ENCODE measurements at places on chromosomes 7 and 10. TPM values are rescaled to one million over a fixed set of nuclear protein-coding genes. Genes with fewer than 3 reads are reported as not detected.

GALNT17 gene
- not detected for total RNA-seq

HOXA3 gene
- total RNA-seq: 1.8 TPM

CYP3A7 gene
- 0.14 TPM for total RNA-seq

MPP7 gene
- 0.28 TPM for total RNA-seq

TMEM130 gene
- 0.14 TPM for total RNA-seq

ITIH2 gene
- not detected for total RNA-seq

SPDYE5 gene
- total RNA-seq: not detected

ABCB1 gene
- total RNA-seq: 1.7 TPM

EGFR gene
- 24.2 TPM for total RNA-seq

CCL26 gene
- 4.8 TPM for total RNA-seq

FEZF1 gene
- total RNA-seq: not detected

GPER1 gene
- total RNA-seq: 1.00 TPM

PROSER2 gene
- 1.1 TPM for total RNA-seq

GIMAP2 gene
- 0.55 TPM for total RNA-seq

MARCHF5 gene
- total RNA-seq: 10.3 TPM

SUMF2 gene
- total RNA-seq: 245 TPM

RAPGEF5 gene
- total RNA-seq: 1.1 TPM

PSD gene
- 6.3 TPM for total RNA-seq

ASAH2 gene
- total RNA-seq: 1.00 TPM

CCDC3 gene
- 1.3 TPM for total RNA-seq

PON1 gene
- total RNA-seq: not detected

PKD2L1 gene
- total RNA-seq: not detected

TCTN3 gene
- total RNA-seq: 41.9 TPM

MCM10 gene
- 1.2 TPM for total RNA-seq

LAMTOR4 gene
- 90.4 TPM for total RNA-seq

WNT8B gene
- total RNA-seq: not detected

INA gene
- total RNA-seq: 0.28 TPM

HMX3 gene
- not detected for total RNA-seq

PSMG3 gene
- 25.9 TPM for total RNA-seq

TMEM236 gene
- under 0.01 TPM for total RNA-seq

WDR37 gene
- total RNA-seq: 9.8 TPM

FGFR2 gene
- 0.71 TPM for total RNA-seq

RASSF4 gene
- 11.8 TPM for total RNA-seq

NKX2-3 gene
- not detected for total RNA-seq

C7orf57 gene
- not detected for total RNA-seq

FAM221A gene
- total RNA-seq: 1.7 TPM

HOXA10 gene
- 11.8 TPM for total RNA-seq

PWWP2B gene
- total RNA-seq: 8.3 TPM

RABGEF1 gene
- total RNA-seq: 39.4 TPM

SPDYE2B gene
- not detected for total RNA-seq

CHAT gene
- not detected for total RNA-seq

All from smooth muscle cell of bladder (primary cell).